HEK293T (cell line): ENCODE measurements at places on chromosomes 7 and 10.
A peak's percentile ranks its signal among the peaks of the same experiment; 100 is the strongest.

- no peak for DNase-seq
These were observed 14.5 kb downstream of the EGFR start for GRCh38 chr7:55033236-55033846.

DNA sequence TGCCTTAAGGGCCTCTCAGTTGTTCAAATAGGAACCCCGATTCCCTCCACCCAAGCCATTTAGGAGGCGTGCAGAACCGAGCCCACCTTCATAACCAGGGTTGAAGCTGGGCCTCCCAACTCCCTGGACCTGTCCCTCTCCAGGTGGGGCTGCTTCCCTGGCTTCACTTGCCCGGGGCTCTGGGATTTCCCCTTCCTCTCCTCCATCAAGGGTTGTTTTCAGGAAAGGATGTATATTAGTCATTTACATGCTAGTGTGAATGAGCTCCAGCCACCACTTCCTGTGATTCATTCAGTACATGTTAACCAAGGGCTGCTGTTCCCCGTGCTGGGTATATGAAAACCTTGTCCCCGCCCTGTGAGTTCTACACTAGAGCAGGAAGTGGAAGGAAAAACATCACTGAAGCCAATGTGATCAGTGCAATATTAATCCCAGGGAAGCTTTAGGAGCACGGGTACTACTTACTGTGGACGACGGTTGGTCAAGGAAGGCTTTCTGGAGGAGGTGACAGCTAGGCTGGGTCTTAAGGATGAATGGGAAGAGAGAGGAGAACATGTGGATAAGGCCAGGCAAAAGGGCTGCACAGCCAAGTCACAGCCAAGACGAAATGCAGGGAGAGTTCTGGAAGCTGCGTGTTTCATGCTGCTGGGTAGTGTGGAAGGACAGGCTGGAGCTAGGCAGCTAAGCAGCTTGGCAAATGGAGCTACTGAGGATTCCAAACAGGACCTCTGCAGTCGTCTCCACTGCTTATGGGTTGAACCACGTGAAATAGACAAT is 150.1 kb upstream of the SHH start:
- DNase-seq = no peak

- no peak for DNase-seq
These were observed 80.0 kb downstream of the MLLT10 start for GRCh38 chr10:21614000-21614399.

- no peak for DNase-seq
These were observed 316.1 kb downstream of the SFMBT2 start for GRCh38 chr10:7094781-7095180.

GRCh38 chr10:69411476-69411875 is 5.2 kb downstream of the TACR2 start:
- no peak for DNase-seq

DNA sequence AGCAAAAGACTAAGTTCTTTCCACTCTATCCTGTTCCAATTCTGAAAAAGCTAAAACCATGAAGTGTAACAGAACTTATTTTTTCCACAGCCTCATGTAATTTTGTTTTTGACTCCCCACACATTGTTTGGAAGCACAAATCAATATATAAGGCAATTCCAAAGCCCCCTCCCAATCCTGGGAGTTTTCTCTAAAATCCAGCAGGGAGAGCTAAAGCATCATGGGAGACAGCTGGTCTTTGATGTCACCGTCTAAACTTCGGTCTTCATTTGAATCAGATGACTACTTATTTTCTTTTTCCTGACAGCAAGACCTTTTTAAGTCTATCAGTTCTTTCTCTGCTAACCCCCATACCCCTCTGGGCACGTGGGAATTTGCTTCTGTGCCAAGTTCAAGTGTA is 33.3 kb upstream of the PON1 start:
- no peak for DNase-seq

DNA sequence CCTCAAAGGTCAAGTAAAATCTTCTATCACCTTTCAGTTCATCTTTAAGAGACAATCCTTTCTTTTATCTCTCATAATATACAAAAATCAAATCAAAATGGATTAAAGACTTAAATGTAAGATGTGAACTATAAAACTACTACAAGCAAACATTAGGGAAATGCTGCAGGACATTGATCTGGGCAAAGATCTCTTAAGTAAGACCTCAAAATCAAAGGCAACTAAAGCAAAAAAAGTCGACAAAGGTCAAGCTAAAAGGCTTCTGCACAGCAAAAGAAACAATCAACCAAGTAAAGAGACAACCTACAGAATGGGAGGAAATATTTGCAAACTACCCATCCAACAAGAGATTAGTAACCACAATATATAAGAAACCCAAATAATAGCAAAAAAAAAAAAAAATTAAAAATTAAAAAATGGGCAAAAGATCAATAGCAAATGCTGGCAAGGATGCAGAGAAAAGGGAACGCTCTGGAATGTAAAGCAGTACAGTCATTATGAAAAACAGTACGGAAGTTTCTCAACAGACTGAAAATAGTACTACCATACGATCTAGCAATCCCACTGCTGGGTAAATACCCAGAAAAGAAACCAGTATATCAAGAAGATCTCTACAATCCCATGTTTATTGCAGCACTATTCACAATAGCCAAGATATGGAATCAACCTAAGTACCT is 41.7 kb downstream of the TNPO3 start:
- DNase-seq = no peak

DNA sequence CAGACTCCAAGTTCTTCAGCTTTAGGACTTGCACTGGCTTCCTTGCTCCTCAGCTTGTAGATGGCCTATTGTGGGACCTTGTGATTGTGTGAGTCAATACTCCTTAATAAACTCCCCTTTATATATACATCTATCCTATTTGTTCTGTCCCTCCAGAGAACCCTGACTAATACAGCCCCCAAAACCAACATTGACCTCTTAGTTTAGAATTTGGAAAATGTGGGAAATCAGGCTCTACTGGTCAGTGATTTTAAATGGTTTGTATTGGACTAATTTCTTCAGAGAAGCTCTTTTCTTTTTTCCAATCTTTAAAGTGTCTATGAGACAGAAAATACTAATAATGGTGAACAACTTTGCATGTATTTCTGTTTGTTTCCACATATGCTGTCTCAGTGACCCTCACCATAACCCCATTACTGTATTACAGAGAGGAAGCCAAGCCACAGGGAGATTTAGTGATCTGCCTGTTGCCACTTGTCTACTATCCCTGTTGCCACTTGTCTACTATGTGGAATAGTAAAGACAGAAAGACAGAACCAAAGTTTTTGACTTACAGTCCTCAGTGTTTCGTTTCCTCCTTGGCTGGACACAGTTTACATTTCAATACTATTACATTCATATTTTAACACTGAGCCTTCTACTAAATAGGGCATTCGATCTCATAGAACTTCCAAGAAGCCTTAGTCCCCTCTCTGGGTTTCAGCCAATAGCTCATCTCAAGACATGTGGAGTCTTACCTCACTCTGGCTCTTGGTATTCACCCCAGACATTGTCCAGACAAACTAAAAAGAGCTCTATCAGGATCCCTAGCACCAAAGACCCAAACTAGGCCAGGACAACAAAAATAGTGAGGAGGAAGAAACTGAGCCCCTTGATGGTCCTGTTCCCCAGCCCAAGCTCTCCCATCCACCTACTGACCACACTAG is 121.0 kb downstream of the AKR1D1 start:
- no peak for DNase-seq

GRCh38 chr7:158576050-158576762 is 11.4 kb downstream of the PTPRN2 start:
- DNase-seq = no peak

GRCh38 chr7:15214976-15215375 is 312.4 kb upstream of the DGKB start:
- DNase-seq = no peak

DNA sequence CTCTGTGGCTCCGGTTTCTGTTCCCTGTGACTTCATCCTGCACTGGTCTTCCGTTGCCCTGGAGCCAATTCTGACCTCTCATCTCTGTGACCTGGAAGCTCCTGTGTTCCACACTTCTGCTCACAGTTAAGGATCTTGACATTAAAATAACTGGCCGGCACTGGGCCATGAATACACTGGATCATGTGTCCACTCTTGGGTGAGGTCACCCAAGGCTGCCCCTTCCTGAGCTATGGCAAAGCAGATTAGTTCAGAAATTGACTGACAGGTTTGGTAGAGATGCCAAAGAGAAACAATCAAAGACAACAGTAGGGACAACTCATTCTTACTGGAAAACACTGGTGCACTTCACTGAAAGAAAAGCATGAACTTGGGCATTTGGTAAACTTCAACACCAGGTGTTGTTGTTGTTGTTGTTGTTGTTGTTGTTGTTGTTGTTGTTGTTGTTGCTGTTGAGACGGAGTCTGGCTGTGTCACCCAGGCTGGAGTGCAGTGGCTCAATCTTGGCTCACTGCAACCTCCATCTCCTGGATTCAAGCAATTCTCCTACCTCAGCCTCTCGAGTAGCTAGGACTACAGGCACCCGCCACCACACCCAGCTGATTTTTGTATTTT is 36.7 kb upstream of the GRID1 start:
- DNase-seq = no peak

- DNase-seq = no peak
These were observed 13.6 kb downstream of the GNG11 start for GRCh38 chr7:93935102-93935501.

DNA sequence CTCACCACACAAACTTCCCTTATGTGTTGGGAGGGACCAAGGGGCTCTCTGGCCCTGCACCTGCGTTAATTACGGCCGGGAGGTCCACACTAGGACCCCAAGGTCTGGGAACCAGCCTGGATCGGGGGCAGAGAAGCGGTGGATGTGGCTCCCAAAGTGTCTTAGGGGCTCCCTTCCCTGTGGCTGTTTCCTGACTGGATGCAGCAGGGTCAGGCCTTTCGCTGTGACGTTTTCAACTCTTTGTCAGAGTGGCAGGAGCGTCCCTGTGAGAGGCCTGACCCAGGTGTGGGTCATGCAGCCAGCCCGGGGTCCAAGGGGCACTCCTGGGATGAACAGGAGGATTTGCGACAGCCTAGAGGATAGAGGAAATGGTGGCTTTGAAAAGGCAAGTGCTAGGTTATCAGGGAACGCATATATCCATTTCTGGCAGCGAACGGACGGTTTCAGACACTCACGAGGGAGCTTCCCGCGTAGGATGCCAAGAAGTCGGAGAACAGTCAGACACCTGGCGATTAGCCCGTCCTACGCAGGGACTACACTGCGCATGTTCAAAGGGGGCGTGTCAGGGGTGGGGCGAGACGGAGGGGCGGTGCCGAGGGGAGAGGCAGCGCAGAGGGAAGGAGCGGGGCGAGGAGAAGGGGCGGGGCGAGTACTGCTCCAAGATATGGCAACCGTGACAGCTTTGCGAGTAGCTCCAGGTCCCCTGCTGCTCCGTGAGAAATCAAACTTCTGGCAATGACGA is 46.2 kb upstream of the ZNF716 start:
- no peak for DNase-seq

GRCh38 chr10:72342911-72343310 is 11.8 kb downstream of the DNAJB12 start:
- no peak for DNase-seq

DNA sequence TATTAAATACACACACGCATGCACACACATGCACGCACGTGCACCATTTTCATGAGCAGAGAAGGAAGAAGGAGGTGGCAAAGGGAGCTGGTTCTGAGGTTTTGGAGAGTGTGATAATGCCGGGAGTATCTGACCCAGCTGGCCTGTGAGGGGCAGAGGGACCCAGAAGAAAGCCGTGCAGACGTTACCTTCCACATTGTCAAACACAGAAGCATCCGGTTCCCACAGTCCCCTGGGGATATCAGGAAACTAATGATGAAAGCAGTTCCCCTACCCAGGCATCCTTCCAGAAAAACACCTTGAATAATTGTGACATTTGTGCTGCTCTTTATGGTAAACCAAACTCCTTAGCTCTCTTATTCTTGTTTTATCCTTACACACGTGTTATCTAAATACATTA is 85.7 kb upstream of the FAM180A start:
- no peak for DNase-seq

- DNase-seq = no peak
These were observed 122.7 kb downstream of the MAD1L1 start for GRCh38 chr7:2109936-2110609.

GRCh38 chr7:35799846-35800717 is 775 bp upstream of the SEPTIN7 start:
- DNase-seq = peak; percentile 75

- DNase-seq = no peak
These were observed 671.0 kb upstream of the FZD8 start for GRCh38 chr10:36313142-36313541.

DNA sequence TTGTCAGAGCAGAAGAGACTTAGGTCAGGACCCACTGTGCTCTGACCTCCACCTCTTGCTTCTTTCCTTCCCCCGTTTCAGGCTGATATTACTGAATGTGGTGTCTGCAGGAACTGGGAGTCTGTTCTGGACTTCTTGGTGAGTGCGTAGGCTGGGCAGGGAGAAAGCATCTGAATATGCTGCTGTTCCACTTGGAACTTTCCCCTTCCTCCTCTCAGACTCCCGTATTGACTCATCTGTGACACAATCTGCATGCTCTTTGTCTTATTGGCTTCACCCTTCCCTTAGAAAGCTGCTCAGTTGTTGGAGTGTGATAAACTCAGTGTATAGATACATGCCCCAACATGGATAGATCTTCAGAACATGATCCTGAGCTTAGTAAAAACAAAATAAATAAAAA is 137.6 kb upstream of the HABP2 start:
- DNase-seq = no peak

- no peak for DNase-seq
These were observed 40.4 kb downstream of the AFAP1L2 start for GRCh38 chr10:114363745-114364454.

DNA sequence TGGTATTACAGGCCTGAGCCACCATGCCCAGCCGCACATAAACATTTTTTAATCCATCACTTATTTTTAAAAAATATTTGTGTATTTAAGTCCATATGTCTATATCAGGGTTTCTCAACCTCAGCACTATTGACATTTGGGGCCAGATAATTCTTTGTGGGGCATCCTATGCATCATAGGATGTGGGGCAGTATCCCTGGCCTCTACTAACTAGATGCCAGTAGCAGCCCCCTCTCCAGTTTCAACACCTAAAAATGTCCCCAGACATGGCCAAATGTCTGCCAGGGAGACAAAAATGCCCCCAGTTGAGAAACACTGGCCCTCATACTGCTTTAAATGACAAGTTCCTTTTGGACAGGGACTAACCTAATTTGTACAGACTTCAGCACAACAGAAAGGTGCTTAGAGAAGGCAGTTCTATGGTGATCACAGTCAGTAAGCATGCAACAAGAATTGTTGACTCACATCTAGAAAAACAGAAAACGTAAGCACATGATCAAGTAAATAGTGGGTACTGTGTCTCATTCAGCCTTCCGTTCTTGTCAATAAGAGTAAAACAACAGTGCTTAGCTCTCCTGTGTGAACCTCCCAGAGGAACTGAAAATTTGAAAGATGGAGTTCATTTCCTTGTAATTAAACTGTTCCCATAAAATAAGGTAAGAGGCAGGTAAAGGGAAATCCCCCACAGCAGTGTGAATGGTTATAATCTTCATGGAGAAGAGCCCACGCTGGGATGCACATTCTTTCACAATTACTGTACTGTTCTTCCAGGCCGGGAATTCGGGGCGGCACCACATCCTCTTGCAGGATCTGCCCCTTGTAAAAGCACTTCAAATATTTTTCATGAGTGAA is 17.3 kb upstream of the ADRB1 start:
- no peak for DNase-seq

- no peak for DNase-seq
These were observed 10.6 kb downstream of the SLC25A16 start for GRCh38 chr10:68516766-68517165.
